ENCODE measurements at places on chromosomes 2 and 18.

DNA sequence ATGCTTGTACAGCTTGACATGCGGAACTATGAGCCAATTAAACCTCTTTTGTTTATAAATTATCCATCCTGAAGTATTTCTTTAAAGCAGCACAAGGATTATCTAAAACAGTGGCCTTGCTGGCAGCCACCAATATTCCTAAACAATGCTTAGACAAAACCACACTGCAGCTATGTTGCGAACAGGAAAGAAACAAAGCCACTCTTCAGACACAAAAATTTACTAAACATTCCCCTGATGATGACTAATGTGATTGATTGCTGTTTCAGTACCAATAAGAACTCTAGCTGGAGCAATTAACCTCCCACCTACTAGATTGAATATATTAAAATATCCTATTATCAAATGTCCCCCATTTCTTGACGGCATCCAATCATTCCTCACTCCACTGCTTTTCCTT, 325.8 kb upstream of the REG3G start:
- no peak overlapping the region for H3K4me3 ChIP-seq
- no peak for DNase-seq
- H3K36me3 ChIP-seq, result no peaks in the 10 kb centered on the region
- H3K4me1 ChIP-seq, result no peaks in the 10 kb centered on the region
- H3K27ac ChIP-seq, result no peak overlapping the region

DNA sequence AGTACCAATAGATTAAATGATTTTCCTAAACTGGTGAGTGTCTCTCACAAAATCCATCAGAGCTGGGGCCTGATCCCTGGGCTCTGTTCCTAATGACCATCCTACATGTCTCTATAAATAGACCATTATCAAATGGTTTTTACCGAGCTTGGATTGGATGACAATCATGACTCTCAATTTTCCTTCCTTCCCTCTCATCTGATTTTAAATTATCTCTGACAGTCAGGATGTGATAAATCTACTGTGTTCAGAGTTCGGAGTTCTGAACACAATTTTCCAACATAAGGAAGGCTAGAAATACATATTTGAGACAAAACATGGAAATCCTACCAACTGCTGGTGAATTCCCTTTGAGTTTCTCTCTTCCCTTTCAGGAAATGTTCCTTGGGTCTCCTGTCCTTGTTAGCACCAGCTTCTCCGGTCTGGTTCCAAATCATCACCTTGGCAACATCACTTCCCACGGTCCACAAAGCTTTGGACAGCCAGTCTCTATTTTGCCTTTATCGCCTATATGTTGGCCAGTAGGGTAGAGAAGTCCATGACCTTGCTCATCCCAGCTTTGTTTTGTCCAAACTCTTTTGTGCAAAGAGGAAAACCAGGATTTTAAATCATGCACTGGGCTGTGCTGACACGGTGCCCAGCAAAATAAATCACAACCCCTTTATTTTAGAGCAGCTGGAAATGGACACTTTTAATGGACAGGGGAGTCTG, 139.6 kb upstream of the ITGA6 start:
- DNase-seq, result no peak
- H3K27me3 ChIP-seq, result no peaks in the 10 kb centered on the region
- H3K4me1 ChIP-seq, result peaks cover 6% of the 10 kb centered on the region

- DNase-seq, result no peak
- peaks cover 13% of the 10 kb centered on the region for H3K4me1 ChIP-seq
- H3K36me3 ChIP-seq, result no peaks in the 10 kb centered on the region
- H3K4me3 ChIP-seq, result no peak overlapping the region
Observed at GRCh38 chr2:111660811-111661210, 223.2 kb downstream of the ANAPC1 start.

- H3K27ac ChIP-seq, result no peak overlapping the region
- no peak for DNase-seq
- no peaks in the 10 kb centered on the region for H3K36me3 ChIP-seq
- H3K4me1 ChIP-seq, result no peaks in the 10 kb centered on the region
Observed at GRCh38 chr18:21215490-21215889, 26.5 kb upstream of the GREB1L start.

DNA sequence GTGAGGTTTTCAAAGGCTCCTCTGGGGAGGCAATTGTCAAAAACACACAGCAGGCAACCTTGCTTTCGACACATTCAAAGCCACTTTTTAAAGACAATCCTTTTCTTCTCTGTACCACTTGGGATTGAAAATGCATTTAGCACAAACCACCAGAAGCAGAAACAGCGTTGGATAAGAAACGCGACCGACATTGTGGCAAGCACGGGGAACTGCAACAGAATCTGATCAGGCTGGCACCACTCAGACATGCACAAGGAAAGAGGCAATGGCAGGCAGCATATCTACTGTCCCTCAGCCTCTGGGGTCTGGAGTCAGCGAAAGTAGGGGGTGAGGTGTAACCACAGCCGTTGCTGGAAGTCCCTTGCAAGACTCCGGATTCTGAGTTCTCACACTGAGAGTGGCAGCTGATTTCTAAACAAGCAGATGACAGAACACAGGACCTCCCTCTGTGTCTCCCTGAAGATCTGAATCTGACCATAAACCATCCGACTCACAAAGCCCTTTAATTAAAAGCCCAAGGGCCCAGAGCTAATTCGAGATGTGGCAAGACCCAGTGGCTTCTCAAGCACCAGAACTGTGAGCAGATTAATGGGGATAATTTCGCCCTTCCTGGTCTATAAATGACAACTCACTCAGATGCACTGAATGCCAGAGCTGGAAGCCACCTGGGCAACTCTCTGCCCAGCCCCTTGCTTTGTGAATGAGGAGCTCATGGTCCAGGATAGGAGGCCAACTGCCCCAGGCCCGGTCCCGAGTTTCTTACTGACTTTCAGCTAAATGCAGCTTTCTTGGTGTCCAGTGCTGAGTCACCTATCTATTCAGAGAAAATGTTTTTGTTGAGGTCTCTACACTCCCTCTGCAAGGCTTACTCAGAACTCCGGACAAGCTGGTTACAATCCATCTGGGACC, 29.6 kb downstream of the CYRIA start:
- peak overlapping the region; percentile 59 for H3K27ac ChIP-seq
- H3K4me3 ChIP-seq, result no peak overlapping the region
- no peak for DNase-seq
- no peaks in the 10 kb centered on the region for H3K36me3 ChIP-seq
- peaks cover 57% of the 10 kb centered on the region for H3K4me1 ChIP-seq

DNA sequence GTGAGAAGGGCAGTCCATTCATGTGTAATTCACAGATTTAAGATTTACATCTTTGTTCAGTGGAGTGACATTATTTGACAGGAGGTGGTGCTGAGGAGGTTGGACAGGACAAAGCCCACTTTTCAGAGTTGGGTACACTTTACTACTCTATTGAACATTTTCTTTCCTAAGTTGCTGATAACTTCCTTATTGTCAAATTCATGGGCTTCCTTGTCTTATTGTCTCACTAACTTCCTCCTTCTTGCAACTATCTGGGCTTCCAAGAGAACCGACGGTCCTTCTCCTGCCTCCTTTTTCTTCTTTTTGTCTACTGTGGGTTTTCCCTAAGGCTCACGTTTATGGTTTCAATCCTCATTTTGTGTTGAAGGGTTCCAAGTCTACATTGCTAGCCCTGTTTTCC, 67.7 kb upstream of the DNMT3A start:
- no peak overlapping the region for H3K4me3 ChIP-seq
- no peak overlapping the region for H3K27ac ChIP-seq
- no peak for DNase-seq
- H3K4me1 ChIP-seq, result no peaks in the 10 kb centered on the region
- no peaks in the 10 kb centered on the region for H3K27me3 ChIP-seq

DNA sequence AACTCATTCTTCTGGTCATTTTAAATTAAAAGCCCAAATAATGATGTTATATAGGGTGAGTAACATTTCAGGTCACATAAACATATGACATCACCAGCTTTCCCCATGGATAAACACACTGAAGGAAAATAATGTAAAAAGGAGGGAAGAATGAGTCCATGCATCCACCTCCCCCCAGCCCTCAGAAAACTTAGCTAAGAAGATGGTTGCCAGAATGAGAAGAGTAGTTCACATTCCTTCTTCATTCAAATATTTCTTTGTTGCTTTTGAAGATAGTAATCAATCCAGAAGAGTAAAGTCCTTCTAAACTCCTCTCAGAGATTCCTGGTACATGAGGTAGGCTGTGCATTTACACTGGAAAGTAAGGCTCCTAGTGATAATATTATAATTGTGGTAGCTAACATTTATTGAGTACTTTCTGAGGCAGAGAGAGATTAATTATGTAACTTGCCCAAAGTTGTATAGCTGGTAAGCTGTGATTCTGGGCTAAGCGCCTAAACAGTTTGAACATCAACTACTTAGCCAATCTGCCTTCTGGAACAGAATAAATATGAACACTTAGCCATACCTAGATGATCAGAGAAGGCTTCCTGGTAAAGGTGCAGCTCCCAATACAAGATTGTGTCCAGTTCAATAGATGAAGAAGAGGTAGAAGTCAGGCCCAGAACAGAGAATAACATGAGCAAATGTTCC, 256.7 kb upstream of the FN1 start:
- no peaks in the 10 kb centered on the region for H3K36me3 ChIP-seq
- DNase-seq, result no peak
- H3K4me3 ChIP-seq, result no peak overlapping the region
- H3K27ac ChIP-seq, result peak overlapping the region; percentile 62

GRCh38 chr2:80670763-80671162, 366.2 kb upstream of the LRRTM1 start:
- no peaks in the 10 kb centered on the region for H3K36me3 ChIP-seq
- no peaks in the 10 kb centered on the region for H3K4me1 ChIP-seq
- no peak overlapping the region for H3K27ac ChIP-seq
- no peaks in the 10 kb centered on the region for H3K27me3 ChIP-seq
- no peak overlapping the region for H3K4me3 ChIP-seq

- no peak overlapping the region for H3K4me3 ChIP-seq
- no peak for DNase-seq
- H3K27ac ChIP-seq, result no peak overlapping the region
Observed at GRCh38 chr2:25190536-25190935, 22.2 kb upstream of the POMC start.

- no peak overlapping the region for H3K4me3 ChIP-seq
- no peaks in the 10 kb centered on the region for H3K36me3 ChIP-seq
- peaks cover 8% of the 10 kb centered on the region for H3K4me1 ChIP-seq
- peak overlapping the region; percentile 63 for H3K27ac ChIP-seq
Observed at GRCh38 chr2:12819103-12819475, 102.4 kb downstream of the TRIB2 start.

DNA sequence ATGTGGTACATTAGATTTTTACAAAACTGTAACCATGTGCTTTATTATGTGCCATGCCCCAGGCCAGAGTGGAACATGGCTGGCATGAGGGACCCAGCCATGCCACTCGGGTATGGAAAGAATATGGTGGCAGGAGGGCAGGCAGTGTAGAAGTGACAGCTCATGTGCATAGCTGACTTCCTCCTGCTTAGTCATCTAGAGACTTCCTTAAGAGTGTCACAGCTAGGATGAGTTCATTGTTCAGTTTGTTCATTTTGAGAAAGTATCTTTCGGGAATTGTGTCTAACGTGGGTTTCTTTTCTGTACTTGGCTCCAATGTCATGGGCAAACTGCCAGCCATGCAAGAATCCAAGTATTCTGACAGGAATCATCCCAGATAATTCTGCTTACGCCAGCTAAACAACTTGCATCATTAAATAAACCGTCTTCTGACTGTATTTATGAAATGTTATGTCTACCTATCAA, 94.3 kb upstream of the ITGB6 start:
- peak; percentile 23 for DNase-seq
- H3K27me3 ChIP-seq, result no peaks in the 10 kb centered on the region
- no peaks in the 10 kb centered on the region for H3K36me3 ChIP-seq
- H3K4me3 ChIP-seq, result no peak overlapping the region

Data from thyroid gland (tissue), 4 donors.